Ureter (tissue), 1 donor: ENCODE measurements at places on chromosomes 7 and 10. TPM values are rescaled to one million over a fixed set of nuclear protein-coding genes. Genes with fewer than 3 reads are reported as not detected.

The LRRC4 gene
- 1.3 TPM for total RNA-seq

The CPN1 gene
- not detected for total RNA-seq

The DDX56 gene
- total RNA-seq, result 89.4 TPM

The MLXIPL gene
- total RNA-seq, result 4.6 TPM

The AGAP5 gene
- total RNA-seq, result 17.7 TPM
